CD4-positive, alpha-beta T cell treated with Interleukin-6 for 4 hours (primary cell): ENCODE measurements at places on chromosomes 13 and 19.

DNA sequence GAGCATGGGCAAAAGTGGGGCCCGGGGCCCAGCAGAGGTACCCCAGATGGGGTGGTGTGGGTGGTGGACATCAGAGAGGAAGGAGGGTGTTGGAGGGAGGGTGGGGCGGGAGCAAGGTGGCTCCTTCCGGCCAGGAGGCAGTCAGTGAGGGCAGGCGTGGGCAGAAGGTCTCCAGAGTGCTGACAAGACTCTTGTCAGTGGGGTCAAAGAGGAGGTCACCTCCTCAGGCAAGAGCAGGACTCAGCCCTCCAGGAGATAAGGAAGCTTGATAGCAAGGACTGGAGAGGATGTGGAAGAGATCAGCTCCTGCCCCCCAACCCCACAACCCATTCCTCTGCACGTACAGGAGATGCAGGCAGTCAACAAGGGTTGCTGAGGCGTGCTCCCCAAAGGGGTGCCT is 9.8 kb downstream of the GJA3 start:
- no peak for DNase-seq

DNA sequence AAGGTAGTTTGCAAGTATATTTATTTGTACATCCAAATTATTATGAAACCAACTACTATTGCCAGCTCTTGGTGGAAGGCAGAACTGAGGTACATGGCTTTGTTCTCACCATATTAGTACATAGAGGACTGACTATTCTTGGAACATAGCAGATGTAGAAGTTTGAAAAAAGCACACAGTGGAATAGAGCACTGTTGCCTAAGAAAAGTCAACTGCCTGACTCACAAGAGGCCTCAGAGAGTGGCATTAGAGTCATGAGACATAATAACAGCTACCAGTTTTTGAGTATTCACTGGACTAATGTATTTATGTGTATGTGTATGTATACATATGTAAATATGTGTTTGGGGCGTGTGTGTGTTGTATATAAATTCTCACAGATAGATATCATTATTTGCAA is 8.3 kb upstream of the PCDH20 start:
- no peak for DNase-seq

GRCh38 chr13:72062566-72062965 is 195.6 kb upstream of the DACH1 start:
- DNase-seq: no peak

DNA sequence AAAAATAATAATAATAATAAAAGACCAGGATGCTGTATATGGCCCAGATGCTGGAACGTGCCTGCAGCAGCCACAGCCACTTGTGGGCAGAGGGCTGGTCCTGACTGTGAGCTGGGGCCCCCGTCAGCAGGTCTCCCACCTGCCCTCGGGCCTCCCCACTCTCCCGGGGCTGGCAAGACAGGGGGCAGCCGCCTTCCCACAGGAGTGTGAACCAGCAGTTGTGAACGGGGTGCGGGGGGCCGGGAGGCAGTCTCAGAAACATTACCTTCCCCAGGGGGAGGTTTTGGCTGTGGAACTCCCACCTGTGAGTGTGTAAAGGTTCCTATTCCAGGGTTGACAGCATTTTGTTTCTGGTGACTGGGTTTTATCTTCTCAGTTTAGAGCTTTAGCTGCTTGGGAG is 151.4 kb downstream of the KDM4B start:
- no peak for DNase-seq

GRCh38 chr13:99053636-99054233 is 75.9 kb upstream of the DOCK9 start:
- peak; percentile 39 for DNase-seq

DNA sequence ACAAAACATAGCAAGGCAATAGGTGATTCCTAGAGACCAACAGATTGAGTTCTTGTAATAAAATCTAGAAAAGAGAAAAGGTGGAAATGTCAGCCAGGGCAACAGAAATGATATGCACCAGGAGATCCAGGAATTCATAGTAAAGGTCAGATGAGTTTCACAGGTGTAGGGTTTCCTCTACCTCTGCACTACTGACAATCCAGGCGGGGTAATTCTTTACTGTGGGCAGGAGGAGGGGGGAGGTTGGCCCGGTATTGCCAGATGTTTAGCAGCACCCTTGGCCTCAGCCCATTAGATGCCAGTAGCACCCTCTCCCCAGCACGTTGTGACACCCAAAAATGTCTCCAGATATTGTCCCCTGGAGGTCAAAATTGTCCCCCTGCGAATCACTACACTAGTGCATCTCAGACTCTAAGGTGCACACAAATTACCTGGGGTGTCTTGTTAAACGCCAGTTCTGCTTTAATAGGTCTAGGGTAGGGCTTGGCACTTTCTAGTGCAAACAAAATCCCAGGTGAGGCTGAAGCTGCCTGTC is 3.5 kb upstream of the UBAC2 start:
- no peak for DNase-seq

DNA sequence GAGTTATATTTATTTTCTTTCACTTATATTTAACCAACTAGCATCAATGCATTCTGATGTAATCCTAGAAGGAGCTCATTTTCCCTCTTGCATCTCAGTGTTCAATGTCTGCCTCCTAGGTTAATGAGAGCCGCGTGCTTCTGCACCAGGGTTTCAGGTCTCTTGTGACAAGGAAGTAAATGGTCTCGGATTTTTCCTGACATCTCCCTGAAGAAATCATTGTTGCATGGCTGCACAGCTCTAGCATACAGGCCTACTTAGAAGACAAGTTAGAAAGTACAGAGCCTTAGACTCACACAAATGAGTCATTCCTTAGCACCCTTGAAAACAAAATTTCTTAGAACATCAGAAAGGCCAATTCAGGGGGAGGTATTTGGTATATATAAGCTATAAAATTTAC is 57.2 kb upstream of the KLF12 start:
- no peak for DNase-seq

- no peak for DNase-seq
Observed at GRCh38 chr13:59487883-59488282, 675.8 kb downstream of the DIAPH3 start.
